ENCODE measurements at places on chromosomes 11 and 22.

DNA sequence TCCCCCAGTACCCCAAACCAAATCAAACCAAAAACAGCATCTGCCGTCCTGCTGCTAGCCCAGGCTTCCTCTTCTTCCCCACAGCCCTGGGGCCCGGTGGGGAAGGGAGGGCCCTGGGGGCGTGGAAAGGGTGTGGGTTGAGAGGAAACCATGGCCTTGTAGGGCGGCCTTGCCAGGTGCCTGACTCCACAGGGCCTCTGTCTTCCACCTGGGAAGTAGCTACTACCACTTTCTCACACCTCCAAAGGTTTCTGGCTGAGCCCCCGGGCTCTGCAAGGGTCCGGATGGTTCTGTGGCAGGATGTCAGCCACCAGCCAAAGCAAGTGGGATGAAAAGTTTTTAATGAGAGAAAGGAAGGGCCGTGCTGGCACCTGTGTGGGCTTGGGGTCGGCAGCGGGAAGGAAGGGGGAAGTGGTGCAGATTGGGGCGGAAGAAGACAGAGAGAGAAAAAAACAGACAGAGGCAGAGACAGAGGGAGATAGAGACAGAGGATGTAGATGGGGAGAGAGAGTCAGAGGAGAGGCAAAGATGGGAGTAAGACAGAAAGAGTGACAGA lies 10.5 kb downstream of the TPST2 start:
- no peak for DNase-seq

GRCh38 chr11:120931057-120931779 lies 92.7 kb upstream of the TBCEL start:
- DNase-seq = no peak

- DNase-seq = no peak
Measured at GRCh38 chr11:111932611-111932950, 4.6 kb upstream of the DIXDC1 start.

- no peak for DNase-seq
Measured at GRCh38 chr11:125625225-125625629, 264 bp downstream of the CHEK1 start.

- DNase-seq = peak; percentile 6
Measured at GRCh38 chr11:8533332-8533731, 60.7 kb downstream of the STK33 start.

- no peak for DNase-seq
Measured at GRCh38 chr22:19129871-19130270, 1.2 kb upstream of the TSSK2 start.

GRCh38 chr11:17244046-17244445 lies 32.5 kb upstream of the NUCB2 start:
- no peak for DNase-seq

- no peak for DNase-seq
Measured at GRCh38 chr11:93493252-93493897, 49.8 kb downstream of the SMCO4 start.

GRCh38 chr11:129951201-129951865 lies 51.3 kb downstream of the PRDM10 start:
- DNase-seq = no peak

DNA sequence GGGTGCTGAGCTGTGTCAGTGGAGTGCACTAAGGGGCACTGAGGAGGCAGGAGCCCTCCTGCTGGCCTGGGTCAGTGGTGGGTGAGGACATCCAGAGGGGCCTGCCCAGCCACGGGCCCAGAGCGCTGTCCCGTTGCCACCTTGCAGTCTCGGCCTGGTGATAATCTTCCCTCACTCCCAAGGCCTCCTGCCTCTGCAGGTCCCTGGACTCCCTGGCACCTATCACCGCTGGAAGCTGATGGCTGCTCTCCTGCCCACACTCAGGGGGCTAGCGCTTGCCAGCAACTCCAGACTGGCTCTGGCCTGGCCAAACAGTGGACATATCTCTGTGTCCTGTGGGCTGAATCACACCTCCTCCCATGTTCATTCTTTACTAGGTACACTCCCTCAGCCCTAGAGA lies 86.5 kb upstream of the PITPNB start:
- DNase-seq = no peak

- peak; percentile 80 for DNase-seq
Measured at GRCh38 chr11:77619576-77620198, 17.9 kb downstream of the CLNS1A start.

DNA sequence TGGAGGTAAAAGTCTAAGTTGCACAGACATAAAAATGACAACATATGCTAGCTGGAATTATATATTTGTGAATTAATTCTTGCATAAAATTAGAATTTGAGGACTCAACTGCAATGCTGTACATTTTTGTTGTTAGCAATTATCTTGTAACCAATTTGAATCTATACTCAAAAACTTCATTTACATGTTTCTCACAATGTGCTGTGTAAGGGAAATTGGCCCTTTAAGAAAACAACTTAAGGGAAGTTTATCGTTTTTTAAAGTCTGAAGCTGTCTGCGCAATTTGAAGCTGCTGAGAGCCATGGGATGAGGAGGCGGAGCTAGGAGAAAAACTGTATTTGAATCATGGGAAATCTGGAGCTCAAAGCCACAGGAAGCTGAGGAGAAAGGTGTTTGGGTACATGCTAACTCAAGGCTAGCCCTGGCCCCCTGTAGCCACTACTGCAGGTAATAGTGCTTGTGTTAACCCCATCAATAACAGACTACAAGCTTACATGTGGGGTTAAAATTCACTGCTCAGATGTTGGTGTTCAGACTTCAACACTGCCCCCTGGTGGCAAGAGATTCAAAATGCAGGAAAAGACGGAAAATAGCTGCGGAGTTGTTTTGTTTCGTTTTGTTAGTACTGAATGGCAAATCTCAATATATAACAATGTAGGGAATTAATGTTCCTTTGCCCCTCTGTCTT lies 126.1 kb downstream of the BRD1 start:
- DNase-seq = no peak

GRCh38 chr11:61026121-61027031 lies 54.9 kb downstream of the CD6 start:
- no peak for DNase-seq

DNA sequence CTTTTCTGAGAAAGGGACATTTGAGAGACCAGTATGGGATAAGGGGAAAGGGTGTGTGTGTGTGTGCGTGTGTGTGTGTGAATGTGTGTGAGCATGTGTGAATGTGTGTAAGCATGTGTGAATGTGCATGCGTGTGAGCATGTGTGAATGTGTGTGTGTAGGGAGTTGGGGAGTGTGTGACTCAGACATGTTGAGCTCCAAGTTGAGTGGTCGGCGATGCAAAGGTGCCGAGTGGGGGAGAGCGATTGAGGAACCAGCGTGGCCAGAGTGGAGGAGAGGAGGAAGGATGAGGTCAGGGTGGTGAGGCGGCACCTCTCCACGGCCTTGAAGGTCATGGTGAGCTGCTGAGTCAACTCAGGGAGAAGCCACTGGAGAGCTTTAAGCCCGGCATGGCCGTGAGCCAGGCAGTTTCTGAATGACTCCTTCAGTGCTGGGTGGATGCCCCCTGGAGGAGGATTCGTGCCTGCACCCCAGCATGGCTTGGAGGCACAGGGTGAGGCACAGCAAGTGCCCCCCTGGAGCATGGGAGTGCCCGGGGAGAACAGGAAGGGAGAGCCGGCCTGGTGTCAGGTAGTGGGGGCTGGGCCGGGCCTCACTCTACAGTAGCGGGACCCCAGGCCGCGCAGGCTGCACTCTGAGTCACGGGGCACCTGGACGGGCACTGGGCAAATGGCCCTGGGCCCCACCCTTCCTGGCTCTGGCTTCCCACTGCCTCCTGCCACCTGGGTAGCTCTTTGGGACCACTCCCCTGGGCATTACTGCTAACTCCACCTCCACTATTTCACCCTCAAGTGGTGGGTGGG lies 8.2 kb upstream of the CCDC88B start:
- no peak for DNase-seq

- DNase-seq = no peak
Measured at GRCh38 chr11:61138935-61139334, 22.3 kb downstream of the VPS37C start.

DNA sequence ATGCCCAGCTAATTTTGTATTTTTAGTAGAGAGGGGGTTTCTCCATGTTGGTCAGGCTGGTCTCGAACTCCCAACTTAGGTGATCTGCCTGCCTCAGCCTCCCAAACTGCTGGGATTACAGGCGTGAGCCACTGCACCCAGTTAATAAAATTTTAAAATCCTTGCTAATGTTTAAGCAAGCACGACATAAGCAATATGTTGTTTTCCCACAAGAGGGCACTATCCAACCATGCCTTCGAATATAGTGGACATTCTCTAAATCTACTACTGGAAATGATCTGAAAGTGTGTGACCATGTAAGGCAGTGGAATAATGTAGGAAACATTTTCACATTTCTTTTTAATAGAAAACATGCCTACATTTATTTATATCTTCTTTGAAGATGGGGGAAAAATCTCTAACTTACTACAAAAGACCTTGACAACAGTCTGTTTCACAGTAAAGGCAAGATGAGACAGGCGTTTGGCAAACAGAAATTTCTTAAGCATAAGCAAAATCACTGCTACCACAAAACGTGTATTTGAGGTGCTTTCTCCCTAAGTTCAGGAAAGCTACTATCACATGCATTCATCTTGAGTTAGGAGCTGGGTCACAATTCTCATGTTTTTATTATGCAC lies 38.2 kb downstream of the PITPNB start:
- DNase-seq = peak; percentile 67

GRCh38 chr22:40485813-40486667 lies 115.6 kb downstream of the SGSM3 start:
- no peak for DNase-seq

DNA sequence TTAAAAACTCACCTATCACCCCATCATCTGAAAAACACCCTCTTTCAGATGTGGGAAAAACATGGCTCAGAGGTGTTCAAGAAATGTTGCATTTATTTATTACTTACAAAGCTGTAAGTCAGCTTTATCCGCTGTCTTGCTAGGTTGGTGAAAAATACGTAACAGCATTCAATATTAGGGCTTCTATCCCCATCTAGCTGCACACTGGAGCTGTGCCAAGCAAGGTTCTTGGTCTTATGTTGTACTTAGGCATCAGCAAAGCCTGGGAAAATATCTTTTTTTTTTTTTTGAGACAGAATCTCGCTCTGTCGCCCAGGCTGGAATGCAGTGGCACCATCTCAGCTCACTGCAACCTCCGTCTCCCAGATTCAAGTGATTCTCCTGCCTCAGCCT lies 7.5 kb downstream of the SERPING1 start:
- DNase-seq = no peak

DNA sequence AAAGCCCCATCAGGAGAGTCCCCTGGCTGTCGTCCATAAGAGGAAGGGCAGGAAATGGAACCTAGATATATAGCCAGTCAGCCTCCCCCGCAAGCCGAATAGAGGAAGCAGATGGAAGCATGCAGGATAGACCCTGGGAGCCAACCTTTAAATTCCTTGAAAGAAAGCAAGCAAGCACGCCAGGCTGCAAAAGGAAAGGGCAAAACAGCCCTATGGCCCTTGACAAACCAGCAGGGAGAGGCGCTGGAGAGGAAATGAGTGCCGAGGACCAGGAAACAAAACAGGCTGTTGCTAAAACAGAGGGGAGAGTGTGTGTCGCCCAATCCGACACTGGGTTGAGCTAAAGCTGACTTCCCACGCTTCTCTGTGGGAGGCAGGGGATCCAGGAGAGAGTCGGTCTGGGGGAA lies 203.5 kb upstream of the MTNR1B start:
- peak; percentile 65 for DNase-seq

GRCh38 chr22:50046019-50046415 lies 12.1 kb downstream of the TTLL8 start:
- DNase-seq = no peak

DNA sequence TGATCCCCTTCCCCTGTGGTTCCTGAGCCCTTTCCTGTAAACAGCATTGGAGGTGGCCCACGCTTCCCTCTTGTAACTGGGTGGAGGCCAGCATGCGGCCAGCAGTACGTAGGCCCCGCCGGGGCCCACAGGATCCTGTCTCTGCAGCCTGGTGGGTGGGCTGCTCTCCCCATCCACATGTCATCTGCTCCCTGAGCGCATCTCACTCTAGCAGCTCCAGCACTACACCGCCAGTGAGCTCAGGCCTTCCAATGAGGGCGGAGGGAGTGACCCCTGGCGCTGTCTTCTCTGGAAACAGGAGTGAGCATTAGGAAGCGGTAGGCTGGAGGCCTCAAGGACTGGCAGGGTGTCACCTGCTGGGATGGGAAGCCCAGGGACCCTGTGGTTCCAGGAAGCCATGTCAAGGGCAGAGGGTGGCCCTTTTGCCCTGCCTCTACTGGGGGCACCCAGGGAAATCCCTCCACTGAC lies 363.9 kb downstream of the TBC1D22A start:
- DNase-seq = no peak

GRCh38 chr11:78397398-78397797 lies 20.2 kb downstream of the GAB2 start:
- no peak for DNase-seq

DNA sequence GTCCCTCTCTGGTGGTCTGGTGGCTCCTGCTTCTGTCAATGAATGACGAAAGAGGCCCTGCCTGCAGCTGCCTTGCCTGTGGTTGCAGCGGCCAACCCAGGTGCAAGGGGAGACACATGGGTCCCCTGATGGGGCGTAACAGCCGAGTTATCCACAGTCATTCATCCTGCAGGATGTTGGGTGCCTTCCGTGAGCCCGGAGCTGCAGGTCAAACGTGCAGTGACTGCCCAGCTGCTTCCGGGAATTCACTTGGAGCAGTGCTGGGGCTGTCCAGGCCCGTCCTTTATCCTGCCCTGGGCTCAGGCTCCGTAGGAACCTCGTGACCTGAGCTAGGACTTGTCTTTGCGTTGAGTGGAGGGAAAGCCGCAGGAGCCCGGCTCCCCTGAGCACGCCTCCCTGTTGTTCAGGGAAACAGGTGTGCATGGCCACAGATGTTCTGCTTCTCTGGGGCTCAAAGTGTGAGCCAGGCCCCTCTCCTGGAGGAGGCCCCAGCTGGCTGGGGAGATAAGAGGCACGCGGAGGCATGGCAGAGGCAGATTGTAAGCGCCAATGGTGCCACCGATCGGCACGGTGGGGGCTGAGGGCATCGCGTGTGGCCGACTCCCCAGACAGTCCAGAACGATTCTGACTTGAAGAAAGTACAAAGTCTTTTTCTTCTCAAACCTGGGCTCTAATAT lies 635.4 kb downstream of the BRD1 start:
- no peak for DNase-seq

GRCh38 chr11:1228101-1228821 lies 5.4 kb downstream of the MUC5B start:
- no peak for DNase-seq

GRCh38 chr11:130179396-130180306 lies 20.1 kb downstream of the ST14 start:
- DNase-seq = no peak

- no peak for DNase-seq
Measured at GRCh38 chr22:20458530-20459151, 21.0 kb upstream of the SCARF2 start.

GRCh38 chr11:45724153-45724552 lies 58.7 kb upstream of the CHST1 start:
- DNase-seq = no peak

- DNase-seq = no peak
Measured at GRCh38 chr11:59710136-59710847, 3.4 kb downstream of the OR10V1 start.

- peak; percentile 18 for DNase-seq
Measured at GRCh38 chr11:45258982-45259530, 27.1 kb downstream of the SYT13 start.
